Left kidney (tissue), 8 donors: ENCODE measurements at places on chromosomes 3 and 15. TPM values are rescaled to one million over a fixed set of nuclear protein-coding genes. Genes with fewer than 3 reads are reported as not detected.

The CACNA2D2 gene
- 14.6 TPM for polyA plus RNA-seq

The LCTL gene
- polyA plus RNA-seq, result 0.42 TPM

The SLC9A9 gene
- polyA plus RNA-seq, result 5.9 TPM

The NEK10 gene
- polyA plus RNA-seq, result 2.3 TPM
